ENCODE measurements at places on chromosomes 4 and X. TPM values are rescaled to one million over a fixed set of nuclear protein-coding genes. Genes with fewer than 3 reads are reported as not detected.
A peak's percentile ranks its signal among the peaks of the same experiment; 100 is the strongest.

Gene CXCL11
- total RNA-seq = 0.60 TPM

DNA sequence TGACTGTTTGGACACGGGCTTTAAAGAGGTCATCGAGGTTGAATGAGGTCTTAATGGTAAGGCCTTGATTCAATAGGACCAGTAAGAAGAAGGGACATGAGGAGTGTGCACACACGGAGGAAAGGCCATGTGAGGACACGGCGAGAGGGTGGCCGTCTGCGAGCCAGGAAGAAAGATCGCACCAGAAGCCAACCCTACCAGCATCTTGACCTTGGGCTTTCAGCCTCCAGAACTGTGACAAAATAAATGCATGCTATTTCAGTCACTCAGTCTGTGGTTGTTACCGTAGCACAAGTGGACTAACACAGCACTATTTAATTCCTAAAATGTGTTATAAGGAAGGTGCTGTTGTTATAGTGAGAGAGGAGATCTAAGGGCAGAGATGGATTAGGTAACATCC lies 468.6 kb upstream of the FAT1 start:
- DNase-seq = no peak
- H3K36me3 ChIP-seq = no peaks in the 10 kb centered on the region
- no peaks in the 10 kb centered on the region for H3K4me1 ChIP-seq

DNA sequence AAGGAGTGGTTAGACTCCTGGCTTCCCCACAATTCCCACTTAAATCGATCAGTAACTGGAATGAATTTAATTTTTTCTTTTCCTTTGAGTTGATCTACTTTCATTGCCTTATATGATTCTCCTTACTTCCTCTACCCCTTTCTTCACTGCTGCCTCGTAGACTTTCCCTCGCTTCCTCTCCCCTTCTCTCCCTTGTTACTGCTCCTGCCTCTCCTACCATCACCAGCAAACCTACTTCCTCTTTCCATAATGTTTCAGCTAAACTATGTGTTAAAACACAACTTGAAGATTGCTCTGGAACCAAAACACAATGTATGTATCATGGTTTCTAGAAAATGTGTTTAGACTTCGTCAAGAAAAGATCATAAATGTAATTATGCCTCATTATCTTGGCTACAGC lies 132.0 kb upstream of the TET2 start:
- no peak overlapping the region for H3K4me3 ChIP-seq
- peaks cover 4% of the 10 kb centered on the region for H3K27me3 ChIP-seq
- DNase-seq = no peak
- H3K27ac ChIP-seq = no peak overlapping the region

- no peak overlapping the region for H3K4me3 ChIP-seq
- peaks cover 7% of the 10 kb centered on the region for H3K4me1 ChIP-seq
- no peak for DNase-seq
- peaks cover 3% of the 10 kb centered on the region for H3K36me3 ChIP-seq
- H3K27me3 ChIP-seq = no peaks in the 10 kb centered on the region
Observed at GRCh38 chr4:67549123-67549522, 3.8 kb upstream of the CENPC start.

Gene SLIT2
- total RNA-seq = not detected

Gene SCML1
- total RNA-seq = 4.0 TPM

GRCh38 chrX:22739276-22739675 lies 260.5 kb upstream of the DDX53 start:
- no peak overlapping the region for H3K4me3 ChIP-seq
- no peak overlapping the region for H3K27ac ChIP-seq
- no peaks in the 10 kb centered on the region for H3K4me1 ChIP-seq

DNA sequence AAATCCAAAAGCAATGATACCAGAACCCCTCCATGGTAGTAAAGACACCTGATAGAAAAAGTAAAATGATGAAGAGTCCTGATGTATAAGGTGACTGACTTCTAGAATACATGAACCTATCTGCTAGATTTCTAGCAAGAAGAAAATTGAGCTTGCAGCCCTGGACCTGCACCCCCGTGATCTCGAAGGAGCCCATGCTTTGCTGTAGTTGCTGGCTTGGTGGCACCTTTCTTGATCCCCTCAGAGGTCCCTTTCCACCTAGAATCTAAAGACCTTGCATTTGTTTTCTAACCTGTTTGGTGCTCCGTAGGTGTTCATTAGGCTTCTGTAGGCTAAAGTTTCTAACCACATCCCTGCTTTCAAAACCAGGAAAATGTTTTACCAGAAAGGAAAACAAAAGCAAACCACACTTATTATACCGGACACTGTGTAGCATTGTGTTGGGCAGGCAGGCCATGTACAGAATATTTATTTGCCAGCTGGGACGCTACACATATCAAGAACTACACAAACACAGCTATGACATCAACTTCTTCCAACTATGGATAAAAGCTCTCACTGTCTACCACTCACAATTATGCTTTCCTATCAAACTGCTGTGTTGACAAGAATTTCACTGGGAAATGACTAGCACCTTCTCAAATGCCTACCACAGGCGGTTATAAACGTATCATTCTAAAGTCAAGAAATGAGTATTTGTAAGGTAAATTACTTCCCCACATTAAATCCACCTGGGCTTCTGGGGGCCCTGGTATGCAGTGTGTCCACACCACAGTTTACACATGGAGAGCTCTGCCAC lies 316.2 kb downstream of the UNC5C start:
- no peaks in the 10 kb centered on the region for H3K27me3 ChIP-seq
- no peak overlapping the region for H3K27ac ChIP-seq
- H3K36me3 ChIP-seq = no peaks in the 10 kb centered on the region
- H3K4me1 ChIP-seq = no peaks in the 10 kb centered on the region

GRCh38 chrX:123756320-123756719 lies 23.5 kb upstream of the THOC2 start:
- no peak overlapping the region for H3K4me3 ChIP-seq
- H3K36me3 ChIP-seq = no peaks in the 10 kb centered on the region

DNA sequence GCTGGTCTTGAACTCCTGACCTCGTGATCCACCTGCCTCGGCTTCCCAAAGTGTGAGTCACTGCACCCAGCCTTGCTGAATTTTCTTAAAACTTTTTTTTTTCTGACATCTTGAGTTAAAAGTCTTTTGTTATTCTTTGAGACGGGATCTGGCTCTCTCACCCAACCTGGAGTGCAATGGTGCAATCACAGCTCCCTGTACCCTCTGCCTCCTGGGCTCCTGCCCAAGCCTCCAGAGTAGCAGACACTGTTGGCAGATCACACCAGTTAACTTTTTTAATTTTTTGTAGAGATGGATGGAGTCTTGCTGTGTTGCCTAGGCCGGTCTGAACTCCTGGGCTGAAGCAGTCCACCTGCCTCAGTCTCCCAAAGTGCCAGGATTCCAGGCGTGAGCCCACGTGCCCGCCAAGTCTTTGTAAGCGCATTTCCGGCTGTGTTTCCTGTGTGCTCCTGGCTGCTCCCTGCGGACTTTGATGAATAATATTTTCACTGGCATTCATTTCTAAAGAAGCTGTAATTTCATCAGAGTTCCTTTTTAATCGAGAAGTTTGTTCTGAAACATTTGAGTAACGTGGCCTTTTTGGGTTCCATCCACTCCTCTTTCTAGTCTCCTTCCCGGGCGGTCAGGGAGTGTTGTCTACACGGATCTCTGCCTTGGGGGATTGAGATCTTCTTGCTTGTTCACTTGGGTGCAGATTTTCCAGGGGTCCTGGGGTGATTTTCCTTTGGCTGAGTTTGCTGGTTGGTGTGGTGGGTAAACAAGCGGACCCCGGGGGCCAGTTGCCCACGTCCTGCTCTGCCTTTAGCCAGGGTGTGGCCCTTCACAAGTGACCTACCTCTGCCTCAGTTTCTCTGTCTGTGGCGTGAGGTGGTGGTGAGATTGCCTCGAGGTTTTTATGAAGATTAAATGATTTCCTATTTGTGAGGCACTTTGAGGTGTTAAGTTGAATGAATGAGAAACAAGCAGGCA lies 44.4 kb downstream of the PCGF3 start:
- no peak overlapping the region for H3K27ac ChIP-seq
- peaks cover 9% of the 10 kb centered on the region for H3K36me3 ChIP-seq
- no peaks in the 10 kb centered on the region for H3K27me3 ChIP-seq
- no peak overlapping the region for H3K4me3 ChIP-seq

- peaks cover 44% of the 10 kb centered on the region for H3K4me1 ChIP-seq
- H3K27me3 ChIP-seq = no peaks in the 10 kb centered on the region
- H3K27ac ChIP-seq = peak overlapping the region; percentile 98
- H3K36me3 ChIP-seq = peaks cover 33% of the 10 kb centered on the region
- peak overlapping the region; percentile 94 for H3K4me3 ChIP-seq
Observed at GRCh38 chr4:2811830-2812611, 19.1 kb downstream of the SH3BP2 start.

DNA sequence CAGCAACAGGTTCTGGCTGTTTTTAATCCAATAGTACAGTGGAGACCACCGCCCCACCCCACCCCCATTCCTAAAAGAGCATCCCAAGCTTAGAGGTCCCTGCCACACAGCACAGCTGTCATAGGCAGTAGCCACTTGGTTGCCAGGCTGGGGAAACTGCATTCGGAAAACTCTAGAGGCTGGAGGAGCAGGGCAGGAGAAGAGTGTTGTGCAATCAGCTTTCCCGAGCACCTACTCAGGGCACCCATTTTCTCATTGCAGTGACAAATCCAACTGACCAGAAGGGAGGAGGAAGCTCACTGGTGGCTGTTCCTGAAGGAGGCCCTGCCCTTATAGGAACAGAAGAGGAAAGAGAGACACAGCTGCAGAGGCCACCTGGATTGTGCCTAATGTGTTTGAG lies 1.1 kb downstream of the CXCL1 start:
- no peak overlapping the region for H3K27ac ChIP-seq
- H3K4me1 ChIP-seq = peaks cover 5% of the 10 kb centered on the region
- H3K4me3 ChIP-seq = no peak overlapping the region
- peaks cover 28% of the 10 kb centered on the region for H3K27me3 ChIP-seq
- DNase-seq = no peak

- no peak for DNase-seq
- no peaks in the 10 kb centered on the region for H3K27me3 ChIP-seq
- H3K4me3 ChIP-seq = no peak overlapping the region
- H3K4me1 ChIP-seq = no peaks in the 10 kb centered on the region
- H3K27ac ChIP-seq = no peak overlapping the region
Observed at GRCh38 chr4:19650903-19651864, 600.5 kb upstream of the SLIT2 start.

Gene NDP
- total RNA-seq = not detected

GRCh38 chr4:90845777-90846176 lies 718.6 kb downstream of the CCSER1 start:
- H3K27ac ChIP-seq = no peak overlapping the region
- H3K36me3 ChIP-seq = no peaks in the 10 kb centered on the region
- H3K27me3 ChIP-seq = no peaks in the 10 kb centered on the region
- H3K4me3 ChIP-seq = no peak overlapping the region
- no peaks in the 10 kb centered on the region for H3K4me1 ChIP-seq
- DNase-seq = no peak

DNA sequence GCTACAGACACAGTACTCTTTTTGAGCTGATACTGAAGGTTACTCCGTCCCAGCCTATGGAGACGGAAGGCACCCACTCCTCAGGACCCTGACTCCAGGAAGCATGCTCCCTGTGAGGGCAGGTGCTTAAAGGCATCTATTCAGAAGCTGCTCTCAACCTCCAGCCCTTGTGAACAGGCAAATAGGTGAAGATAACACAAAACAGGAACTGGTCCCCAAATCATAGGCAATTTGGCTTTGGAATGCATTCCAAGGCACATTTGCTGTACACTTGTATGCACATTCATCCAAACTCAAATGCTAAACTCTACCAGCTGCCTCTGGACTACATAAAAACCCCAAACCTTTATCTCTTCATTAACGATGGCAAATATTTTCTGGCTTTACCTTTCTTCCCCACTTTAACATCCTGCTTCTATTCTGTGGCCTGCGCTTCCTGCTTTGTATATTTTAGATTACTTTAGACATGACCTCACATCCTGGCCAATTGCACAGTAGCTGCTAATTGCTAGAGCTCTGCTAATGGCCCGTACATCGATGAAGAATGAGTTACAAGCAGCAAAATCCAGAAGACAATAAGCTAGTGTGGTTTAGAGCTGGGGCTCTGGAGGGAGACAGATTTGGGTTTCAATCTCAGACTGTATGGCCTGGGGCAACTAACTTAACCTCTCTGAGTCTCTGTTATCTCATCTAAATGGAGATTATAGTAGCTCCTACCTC lies 3.2 kb downstream of the SEL1L3 start:
- H3K4me1 ChIP-seq = peaks cover 56% of the 10 kb centered on the region
- H3K27me3 ChIP-seq = peaks cover 4% of the 10 kb centered on the region
- DNase-seq = no peak

DNA sequence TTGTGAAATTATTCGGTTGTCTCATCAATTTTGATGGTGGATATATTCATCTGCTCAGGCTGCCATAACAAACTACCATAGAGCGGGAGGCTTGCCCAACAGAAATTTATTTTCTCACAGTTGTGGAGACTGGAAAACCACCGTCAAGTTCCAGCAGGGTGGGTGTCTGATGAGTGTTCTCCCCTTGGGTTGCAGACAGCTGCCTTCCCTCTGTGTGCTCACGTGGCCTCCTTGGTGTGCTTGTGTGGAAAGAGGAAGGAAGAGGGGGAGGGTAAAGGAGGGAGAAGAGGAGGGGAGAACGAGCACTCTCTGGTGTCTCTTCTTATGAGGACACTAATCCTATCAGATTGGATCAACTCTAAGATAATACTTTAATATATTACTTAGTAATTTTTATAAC lies 123.8 kb upstream of the TEX13D start:
- H3K4me3 ChIP-seq = no peak overlapping the region
- H3K4me1 ChIP-seq = peaks cover 13% of the 10 kb centered on the region
- peaks cover 4% of the 10 kb centered on the region for H3K36me3 ChIP-seq
- peak overlapping the region; percentile 59 for H3K27ac ChIP-seq

- no peak overlapping the region for H3K27ac ChIP-seq
- H3K36me3 ChIP-seq = no peaks in the 10 kb centered on the region
- DNase-seq = no peak
- H3K4me1 ChIP-seq = peaks cover 7% of the 10 kb centered on the region
- no peaks in the 10 kb centered on the region for H3K27me3 ChIP-seq
Observed at GRCh38 chr4:94486372-94486801, 34.6 kb downstream of the PDLIM5 start.

Gene GPR50
- not detected for total RNA-seq

GRCh38 chr4:119559044-119559647 lies 69.5 kb downstream of the PDE5A start:
- H3K4me1 ChIP-seq = no peaks in the 10 kb centered on the region
- H3K36me3 ChIP-seq = peaks cover under 1% of the 10 kb centered on the region
- no peaks in the 10 kb centered on the region for H3K27me3 ChIP-seq
- DNase-seq = no peak
- H3K27ac ChIP-seq = no peak overlapping the region

GRCh38 chr4:69731847-69732246 lies 28.6 kb downstream of the SULT1B1 start:
- H3K4me1 ChIP-seq = peaks cover under 1% of the 10 kb centered on the region
- H3K27ac ChIP-seq = no peak overlapping the region
- no peak overlapping the region for H3K4me3 ChIP-seq
